ENCODE measurements at places on chromosomes 5 and 9. TPM values are rescaled to one million over a fixed set of nuclear protein-coding genes. Genes with fewer than 3 reads are reported as not detected.

DOCK8 gene
- 288 TPM for total RNA-seq

LRRC19 gene
- not detected for total RNA-seq

PCDHB8 gene
- not detected for total RNA-seq

GBGT1 gene
- 52.7 TPM for total RNA-seq

SPDL1 gene
- total RNA-seq: 14.8 TPM

ANKRD31 gene
- 0.10 TPM for total RNA-seq

PJA2 gene
- 90.4 TPM for total RNA-seq

SLC6A19 gene
- not detected for total RNA-seq

FGD3 gene
- total RNA-seq: 167 TPM

TMEM250 gene
- 30.4 TPM for total RNA-seq

GFRA3 gene
- total RNA-seq: not detected

CMBL gene
- not detected for total RNA-seq

PCDHB12 gene
- total RNA-seq: not detected

All from B cell (primary cell).